ENCODE measurements at places on chromosomes 7 and 10.
A peak's percentile ranks its signal among the peaks of the same experiment; 100 is the strongest.

DNA sequence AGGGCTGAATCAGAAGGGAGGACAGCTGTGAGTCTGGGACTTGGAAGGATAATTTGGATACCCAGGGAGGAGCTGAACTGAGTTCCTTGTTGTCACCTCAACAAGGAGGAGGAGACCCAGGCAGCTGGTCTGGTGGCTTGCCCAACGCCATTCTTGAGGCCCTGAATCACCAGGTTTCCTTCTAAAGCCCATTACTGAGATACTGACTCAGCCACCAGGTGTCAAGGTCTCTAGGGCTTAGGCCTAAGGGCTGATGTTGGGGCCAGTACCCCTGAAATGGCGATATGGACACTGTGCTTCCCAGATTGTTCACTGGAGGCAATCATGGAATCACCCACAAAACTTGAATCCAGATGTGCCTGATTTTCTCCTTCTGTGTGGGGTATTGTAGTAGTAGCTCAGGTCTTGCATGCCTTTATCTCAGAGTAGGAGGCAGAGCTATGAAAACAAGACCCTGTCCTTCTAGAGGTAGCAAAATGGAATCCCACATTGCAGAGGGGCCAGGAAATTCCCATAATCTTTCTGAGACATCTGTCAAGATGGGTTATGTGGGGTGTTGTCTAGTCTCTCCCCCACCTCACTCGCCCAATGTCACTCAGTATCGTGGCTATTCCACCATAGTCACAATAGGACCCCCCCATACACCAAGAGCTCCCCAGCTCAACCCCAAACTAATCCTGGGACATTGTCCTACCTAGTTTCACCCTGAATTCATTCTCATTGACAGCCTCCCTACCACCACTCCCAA lies 1.8 kb upstream of the ATG9B start:
- no peak for DNase-seq

GRCh38 chr7:75820688-75821087 lies 7.1 kb upstream of the CCL24 start:
- no peak for DNase-seq

- no peak for DNase-seq
These were observed 124.1 kb downstream of the LMBR1 start for GRCh38 chr7:156768698-156769472.

- no peak for DNase-seq
These were observed 85.1 kb downstream of the RAMP3 start for GRCh38 chr7:45242698-45243097.

GRCh38 chr10:94066411-94066810 lies 72.7 kb downstream of the PLCE1 start:
- DNase-seq: peak; percentile 50

Measured in fibroblast of skin of right quadriceps (primary cell).